ENCODE measurements at places on chromosomes 12 and 14.

- ATAC-seq = no peak
These were observed 53.4 kb downstream of the HNRNPC start for GRCh38 chr14:21215879-21216251.

DNA sequence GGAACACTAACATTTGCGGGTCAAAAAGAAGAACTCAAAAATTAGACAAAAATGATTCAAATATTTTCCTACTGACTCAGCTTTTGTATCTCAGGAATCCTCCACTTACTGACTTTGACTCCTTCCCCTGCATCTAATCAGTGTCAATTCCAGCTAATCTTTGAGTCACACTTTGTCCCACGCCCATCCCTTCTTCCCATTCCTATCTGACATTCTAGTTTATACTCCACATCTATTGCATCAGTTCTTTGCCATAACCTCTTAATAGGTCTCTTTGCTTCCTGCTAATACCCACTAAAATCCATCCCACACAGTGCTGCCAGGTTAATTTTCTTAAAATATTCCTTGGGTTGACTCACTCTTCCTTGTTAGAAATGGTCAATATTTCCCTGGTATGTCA is 19.1 kb downstream of the BBS10 start:
- ATAC-seq = no peak

DNA sequence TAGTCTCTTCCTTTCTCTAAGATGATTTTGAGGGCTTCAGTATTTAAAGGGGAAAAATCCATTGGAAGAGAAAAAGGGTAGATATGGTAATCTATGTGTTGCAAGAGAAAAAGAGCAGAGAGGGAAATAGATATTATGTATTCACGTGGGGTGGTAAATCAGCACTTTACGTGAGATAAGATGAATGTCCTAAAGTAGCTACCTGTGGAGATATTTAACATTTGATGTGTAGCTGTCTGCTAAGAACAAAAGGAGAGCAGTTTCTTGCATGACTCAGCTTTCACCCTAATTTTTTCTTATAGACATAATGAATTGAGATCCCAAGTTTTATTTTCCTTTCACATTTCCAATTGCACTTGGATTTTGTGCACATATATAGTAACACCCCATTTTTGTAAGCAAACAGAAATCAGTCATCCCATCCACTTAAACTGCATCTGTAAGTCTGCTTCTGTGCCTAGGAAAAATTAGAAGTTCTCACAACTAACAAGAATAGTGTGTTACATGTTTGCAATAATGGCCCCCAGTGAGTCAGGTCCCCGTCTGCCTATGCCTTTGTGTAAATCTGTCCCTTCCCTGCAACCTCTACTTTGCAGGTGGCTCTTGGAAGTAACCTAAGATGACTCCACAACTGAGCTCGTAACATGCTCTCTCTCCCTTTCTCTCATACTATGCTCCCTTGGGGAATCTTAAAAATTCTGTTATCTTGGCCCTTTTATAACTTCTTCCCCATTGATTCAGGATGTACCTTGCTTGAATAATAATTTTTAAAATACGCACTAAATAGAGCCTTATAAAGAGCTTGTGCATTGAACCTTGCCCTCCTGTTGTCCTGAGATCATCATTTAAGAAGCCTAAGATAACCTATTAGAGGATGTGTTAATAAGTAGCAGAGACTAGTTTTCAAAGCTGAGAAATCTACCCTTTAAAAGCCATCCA is 3.7 kb downstream of the TMTC3 start:
- no peak for ATAC-seq

GRCh38 chr14:24673059-24673458 is 39.1 kb upstream of the GZMB start:
- ATAC-seq = no peak

GRCh38 chr12:52942066-52942900 is 6.6 kb upstream of the KRT18 start:
- ATAC-seq = no peak

DNA sequence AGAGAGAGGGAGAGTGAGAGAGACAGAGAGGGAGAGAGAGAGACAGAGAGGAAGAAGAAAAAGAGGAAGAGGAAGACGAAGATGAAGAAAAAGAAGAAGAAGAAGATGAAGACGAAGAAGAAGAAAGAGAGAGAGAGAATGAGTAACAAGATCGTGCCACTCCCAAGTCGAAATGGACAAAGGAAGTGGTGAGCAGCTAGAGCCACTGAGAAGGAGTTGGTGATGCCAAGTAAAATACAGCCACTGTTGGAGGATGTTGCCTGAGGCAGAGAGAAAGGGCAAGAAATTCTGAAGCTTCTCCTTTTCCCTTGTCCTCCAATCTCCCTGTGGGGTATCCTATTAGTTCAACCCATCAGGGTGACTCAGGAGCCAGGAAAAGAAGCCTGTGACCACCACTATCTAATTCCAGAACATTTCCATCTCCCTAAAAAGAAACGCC is 12.5 kb upstream of the ANAPC5 start:
- ATAC-seq = no peak

GRCh38 chr12:109310247-109311125 is 1.4 kb upstream of the FOXN4 start:
- no peak for ATAC-seq

DNA sequence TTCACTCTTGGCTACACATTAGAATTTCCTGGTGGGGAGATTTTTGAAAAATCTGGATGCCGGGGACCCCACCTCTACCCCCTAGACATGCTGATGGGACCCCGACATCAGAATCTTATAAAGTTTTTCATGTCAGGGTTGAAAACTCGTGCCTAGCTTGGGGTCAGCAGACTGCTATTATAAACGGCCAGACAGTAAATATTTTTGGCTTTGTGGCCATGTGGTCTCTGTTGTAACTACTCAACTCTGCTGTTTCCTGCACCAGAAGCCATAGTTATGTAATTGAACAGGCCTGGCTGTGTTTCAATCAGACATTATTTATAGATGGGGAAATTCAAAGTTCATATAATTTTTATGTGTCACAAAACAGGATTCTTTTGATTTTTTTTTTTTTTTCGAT is 41.6 kb downstream of the ACACB start:
- ATAC-seq = no peak

DNA sequence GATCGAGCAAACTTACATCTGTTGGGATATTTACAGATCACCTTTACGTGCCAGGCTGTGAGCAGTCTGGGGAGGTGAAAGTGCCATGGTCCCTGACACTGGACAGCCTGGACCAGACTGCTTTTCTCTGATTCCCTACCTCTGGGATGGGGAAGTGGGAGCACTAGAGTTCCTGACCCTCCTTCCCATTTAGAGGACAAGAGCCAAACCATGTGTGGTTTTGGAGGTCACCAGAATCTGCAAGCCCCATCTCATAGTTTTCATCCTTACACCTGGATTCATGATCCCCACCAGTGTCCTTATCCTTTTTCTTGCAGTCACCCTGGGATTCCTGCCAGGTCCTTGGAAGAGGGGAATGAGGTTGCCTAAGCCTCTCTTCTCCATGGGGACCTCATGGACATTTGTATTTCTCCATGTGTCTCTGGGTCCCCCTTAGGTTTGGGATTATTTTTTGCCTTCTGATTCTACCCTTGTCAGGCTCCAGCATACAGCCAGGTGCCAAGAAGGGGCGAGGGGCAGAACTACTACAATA is 1.5 kb upstream of the WNT10B start:
- ATAC-seq = no peak
